ENCODE measurements at places on chromosomes 13 and 19.

GRCh38 chr13:61831026-61831425 lies 415.4 kb upstream of the PCDH20 start:
- DNase-seq: no peak

DNA sequence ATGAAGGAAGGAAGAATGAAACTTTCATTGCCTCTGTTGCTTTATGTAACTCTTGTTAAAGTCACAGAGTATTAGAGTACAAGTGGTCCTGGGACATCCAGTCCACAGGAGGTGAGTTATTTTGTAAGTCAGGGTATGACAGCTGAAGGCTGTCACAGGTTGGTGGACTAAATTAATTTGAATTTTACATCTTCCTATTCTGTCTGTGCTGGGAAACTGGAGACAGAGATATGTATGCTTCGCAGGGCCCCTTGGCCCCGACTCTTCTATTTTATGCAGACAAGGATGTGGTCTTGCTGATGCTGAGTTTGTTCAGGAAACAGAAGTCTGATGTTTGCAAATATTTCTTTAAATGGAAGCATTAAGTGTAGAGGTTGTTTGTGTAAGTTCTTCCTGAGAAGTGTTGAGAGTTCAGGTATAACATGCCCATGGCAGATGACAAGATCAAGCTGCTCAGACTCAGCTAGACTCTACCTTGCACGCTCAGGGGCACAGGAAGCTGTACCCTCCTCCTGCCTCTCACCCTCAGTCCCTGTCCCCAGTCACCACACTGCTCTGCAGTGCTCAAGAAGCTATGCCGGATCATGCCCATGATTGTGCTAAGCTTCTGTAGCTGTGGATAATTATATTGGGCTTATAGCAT lies 23.4 kb downstream of the RASL11A start:
- DNase-seq: no peak

GRCh38 chr13:31224174-31224669 lies 24.4 kb downstream of the B3GLCT start:
- DNase-seq: no peak

DNA sequence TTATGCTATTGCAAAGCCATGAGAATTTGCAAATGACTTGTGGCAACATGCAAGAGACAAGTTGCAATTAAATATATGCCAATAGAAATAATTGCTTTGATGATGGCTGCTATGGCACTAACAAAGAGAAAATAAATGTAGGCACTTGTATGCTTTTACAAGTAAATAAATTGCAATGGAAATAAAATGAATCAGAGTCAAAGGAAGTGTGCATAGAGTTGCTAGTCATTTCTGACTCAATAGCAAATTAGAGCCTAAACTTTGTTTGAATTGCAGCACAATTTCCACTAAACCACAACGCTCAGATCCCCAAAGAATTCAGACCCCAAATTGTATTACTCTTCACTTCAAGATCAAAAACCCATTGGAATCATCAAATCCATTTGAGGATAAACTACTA lies 792.1 kb upstream of the ARGLU1 start:
- DNase-seq: no peak

- no peak for DNase-seq
Measured at GRCh38 chr19:49771674-49772139, 4.9 kb downstream of the AP2A1 start.

DNA sequence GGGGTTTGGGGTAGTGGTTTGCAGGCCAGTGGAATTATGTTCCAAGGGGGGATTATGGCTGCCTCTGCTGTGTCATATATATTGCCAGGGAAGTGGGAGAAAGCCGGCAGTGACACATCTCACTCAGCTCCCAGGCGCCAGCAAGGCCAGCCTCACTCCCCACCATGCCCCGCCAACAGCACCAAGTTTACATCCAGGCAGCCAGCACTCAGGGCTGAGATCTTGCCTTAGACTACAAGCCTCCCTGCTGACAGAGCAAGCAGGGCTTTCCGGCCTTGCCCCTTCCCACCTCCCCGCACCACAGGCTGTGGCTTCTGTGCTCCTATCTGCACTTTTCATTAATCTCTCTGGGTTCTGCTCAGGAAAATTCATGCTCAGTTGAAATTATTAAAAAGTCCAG lies 385.1 kb downstream of the MZT1 start:
- DNase-seq: no peak

DNA sequence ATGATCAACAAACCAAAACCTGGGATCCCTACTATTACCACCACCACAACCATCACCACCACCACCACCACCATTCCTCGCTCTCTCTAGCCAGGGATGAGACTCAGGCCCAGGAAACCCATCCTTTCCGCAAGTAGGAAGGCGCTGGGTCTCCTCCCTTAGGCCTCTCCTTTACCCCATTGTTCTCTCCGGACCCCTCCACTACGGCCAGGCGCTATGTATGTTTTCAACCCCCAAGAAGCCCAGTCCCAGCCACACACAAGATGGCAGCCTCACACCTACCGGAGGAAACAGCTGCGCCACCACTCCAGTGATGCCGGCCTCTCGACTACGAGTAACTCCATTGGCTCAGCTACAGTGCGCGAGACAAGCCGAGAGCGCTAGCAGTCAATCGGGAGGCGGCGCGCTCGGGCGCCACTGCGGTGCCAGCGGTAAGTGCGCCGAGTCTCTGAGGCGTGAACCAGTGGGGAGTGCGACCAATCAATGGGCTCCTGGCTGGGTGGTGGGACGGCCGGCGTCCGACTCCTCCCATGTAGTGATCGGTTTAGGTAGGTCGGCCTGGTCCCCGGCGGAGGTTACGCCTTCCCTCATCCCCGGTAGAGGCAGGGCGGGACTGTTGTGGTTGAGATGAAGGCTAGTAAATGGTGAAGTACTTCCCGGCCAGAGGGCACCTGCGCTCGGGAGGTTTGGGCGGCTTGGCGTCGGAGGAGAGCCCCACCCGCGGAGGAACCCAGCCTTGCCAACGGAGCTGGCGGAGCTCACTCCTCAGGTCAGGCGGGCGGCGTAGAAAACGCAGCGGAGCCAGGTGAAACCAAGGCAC lies at the start of the genes CAB39L and SETDB2:
Gene CAB39L (minus strand): TSS at position 361 of the 820 bp plus-strand sequence. CDS start 61,154 bp downstream, outside the sequence.
Gene SETDB2 (plus strand): TSS at position 571 of the 820 bp plus-strand sequence. CDS start 7,620 bp downstream, outside the sequence.
- peak; percentile 97 for DNase-seq

DNA sequence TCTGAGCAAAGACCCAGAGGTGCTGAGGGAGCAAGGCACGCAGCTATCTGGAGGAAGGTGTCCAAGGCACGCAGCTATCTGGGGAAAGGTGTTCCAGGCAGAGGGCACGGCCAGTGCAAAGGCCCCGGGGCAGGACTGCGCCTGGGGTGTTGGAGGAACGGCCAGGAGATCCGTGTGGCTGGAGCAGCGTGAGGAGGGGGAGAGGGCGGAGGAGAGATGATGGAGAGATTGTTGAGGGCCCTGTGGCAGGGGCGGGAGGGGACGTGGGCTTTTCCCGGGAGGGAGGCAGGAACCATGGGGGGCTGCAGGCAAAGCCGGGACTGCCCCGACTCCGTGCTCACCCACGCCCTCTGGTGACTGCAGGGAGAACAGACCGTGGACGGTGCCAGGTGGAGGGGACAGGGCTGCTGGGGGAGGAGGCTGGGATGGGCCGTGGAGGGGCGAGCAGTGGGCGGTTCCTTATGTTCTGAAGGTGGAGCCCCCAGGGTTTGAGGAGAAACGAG lies 13.3 kb upstream of the MISP start:
- DNase-seq: peak; percentile 89

DNA sequence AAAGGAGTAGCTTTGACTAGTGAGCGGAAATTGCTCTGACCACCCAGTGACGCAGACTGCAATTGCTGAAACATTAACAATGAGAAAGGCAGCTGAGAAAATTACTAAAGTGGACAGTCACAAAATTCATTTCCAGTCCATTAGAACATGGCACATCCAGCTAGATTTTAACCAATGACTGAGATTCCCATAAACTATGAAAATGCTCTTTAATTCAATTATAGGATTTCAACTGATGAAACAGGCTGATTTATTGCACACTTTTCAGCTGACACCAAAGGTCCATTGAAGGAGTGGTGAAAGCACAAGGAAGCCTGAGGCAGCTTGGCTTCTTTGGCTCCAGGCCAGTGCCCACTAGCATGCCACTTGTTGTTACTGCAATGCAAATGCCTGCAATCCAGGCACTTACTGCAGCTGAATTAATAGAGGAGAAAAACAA lies 933.4 kb downstream of the SLITRK6 start:
- no peak for DNase-seq

GRCh38 chr13:34039678-34040077 lies 221.7 kb downstream of the RFC3 start:
- DNase-seq: no peak

GRCh38 chr13:54029720-54030119 lies 1001.1 kb downstream of the OLFM4 start:
- DNase-seq: no peak

- DNase-seq: no peak
Measured at GRCh38 chr13:35343417-35343816, 133.1 kb downstream of the MAB21L1 start.

DNA sequence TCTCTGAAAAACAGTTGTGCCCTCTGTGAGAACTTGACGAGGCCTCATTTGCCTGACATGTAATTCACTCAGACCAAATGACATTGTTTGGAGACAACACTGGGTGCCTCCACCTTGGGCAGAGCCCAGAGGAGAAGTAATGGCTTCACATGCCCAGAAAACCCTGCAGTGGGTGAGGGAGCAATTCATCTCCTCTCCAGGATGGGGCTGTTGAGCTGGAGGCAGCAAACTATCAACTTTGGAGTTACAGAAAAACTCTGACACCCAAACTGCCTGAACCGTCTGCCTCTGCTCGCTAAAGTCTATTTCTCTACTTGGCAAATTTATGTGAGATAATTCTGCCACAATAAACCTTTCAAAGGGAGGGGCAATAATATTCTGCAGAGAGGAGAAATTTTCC lies 146.9 kb downstream of the DCLK1 start:
- DNase-seq: no peak

DNA sequence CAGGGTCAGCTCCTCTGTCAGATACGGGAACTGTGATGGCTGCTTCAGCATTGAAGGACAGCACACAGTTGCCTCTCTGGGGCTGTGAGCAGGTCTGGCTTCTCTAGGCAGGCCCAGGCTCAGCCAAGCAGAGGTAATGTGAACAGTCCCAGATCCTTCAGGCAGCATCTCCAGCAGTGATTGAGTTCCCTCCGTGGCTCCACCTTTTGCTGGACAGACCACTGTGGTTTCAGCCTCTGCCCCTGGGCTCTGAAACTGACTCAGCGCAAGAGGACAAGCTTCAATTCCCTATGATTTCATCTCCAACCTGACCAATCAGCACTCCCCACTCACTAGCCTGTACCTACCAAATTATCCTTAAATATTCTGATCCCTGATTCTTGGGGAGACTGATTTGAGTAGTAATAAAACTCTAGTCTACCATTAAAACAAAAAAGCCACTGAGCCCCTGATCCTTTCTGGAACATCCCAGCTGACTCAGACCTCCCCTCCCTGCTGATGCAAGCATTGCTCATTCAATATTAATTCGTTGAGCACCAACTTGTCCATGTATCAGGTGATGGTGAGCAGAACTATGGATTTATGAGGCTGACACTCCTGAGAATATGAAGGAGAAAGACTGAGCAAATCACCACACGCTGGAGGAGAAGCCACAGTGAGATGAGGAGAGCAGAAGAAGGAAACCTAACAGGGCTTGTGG lies 16.7 kb downstream of the GSX1 start:
- DNase-seq: no peak

DNA sequence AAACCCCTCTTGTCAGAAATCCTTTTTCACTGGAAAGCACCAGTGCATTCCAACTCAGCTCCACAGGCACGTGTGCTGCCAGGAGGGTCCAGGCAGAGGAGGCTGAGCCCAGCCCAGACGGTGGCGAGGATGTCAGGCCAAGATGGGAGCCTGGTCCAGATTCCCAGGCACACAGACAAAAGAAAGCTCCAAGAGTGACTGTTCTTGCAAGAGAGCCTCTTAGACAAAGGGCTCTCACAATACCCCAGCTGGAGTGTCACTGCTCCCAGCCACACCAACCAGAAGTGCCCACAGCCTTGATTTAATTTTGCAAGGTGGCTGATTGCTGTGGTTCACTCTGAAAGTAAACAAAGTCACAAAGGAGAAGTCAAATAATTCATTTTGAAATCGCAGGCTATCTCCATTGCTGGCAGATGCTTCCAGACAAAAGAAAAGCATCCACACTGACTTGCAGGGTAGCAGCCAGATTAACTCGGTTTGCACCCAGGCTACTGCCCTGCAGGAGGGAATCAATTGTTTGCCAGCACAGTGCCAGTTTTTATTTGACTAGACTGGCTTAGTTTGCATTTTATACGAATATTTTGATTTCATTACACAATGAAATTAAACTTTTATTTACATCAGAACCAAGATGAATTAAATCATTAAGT lies 95.1 kb downstream of the RAB20 start:
- no peak for DNase-seq

- DNase-seq: no peak
Measured at GRCh38 chr13:18998389-18998788, 183.2 kb downstream of the TUBA3C start.

DNA sequence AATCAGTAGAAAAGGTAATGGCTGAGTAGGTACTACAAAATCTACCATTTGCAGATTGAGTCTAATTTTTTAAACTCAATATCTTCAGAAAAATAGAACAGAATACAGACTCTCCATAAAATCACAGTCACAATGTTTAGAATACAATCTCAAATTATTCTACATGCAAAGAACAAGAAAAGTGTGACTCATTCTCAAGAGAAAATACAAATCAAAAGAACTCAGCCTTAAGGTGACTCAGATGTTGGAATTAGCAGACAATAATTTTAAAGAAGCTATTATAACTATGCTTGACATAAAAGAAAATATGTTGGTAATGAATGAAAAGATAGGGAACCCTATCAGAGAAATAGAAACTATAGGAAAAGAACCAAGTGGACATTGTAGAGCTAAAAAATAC lies 78.9 kb downstream of the RXFP2 start:
- no peak for DNase-seq

GRCh38 chr13:42048684-42049453 lies 421 bp downstream of the DGKH start:
- DNase-seq: peak; percentile 94

GRCh38 chr13:56917966-56918365 lies 222.8 kb upstream of the PRR20A start:
- DNase-seq: no peak

DNA sequence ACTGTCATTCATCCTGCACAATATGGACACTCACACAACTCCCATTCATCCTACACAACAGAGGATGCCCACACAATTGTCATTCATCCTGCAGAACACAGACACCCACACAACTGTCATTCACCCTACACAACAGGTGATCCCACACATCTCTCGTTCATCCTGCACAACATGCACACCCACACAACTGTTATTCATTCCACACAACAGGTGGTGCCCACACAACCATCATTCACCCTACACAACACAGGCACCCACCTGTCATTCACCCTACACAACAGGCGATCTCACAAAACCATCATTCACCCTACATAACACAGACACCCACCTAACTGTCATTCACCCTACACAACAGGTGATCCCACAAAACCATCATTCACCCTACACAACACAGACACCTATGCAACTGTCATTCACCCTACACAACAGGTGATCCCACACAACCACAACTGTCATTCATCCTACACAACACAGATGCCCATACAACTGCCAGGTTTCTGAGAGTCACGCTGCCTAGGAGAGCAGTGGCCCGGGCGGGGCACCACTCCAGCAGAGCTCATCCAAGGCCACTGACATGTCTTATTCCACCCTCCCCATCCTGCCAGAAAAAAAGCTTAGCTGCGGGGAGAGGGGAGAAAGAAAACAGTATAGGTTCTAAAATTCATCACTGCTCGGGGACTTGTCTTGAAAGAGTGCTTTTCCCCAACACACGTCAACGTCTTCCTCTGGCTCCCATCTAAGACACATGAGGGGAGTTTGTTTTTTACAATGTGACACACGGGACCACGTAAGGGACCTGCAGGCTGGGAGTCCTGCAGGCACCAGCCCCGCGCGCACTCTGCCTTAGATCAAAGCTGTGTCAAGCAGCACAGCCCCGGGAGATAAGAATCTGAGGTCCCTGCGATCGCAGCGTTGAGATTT lies 44.0 kb downstream of the KLF2 start:
- no peak for DNase-seq

All from GM03348 (cell line).